ENCODE measurements at places on chromosomes 13 and 19.

- peak; percentile 62 for DNase-seq
Observed at GRCh38 chr19:14544977-14545715, 15.8 kb downstream of the TECR start.

- DNase-seq, result no peak
Observed at GRCh38 chr13:73985783-73986182, 148.4 kb downstream of the KLF12 start.

- no peak for DNase-seq
Observed at GRCh38 chr13:38670627-38671026, 16.2 kb upstream of the FREM2 start.

DNA sequence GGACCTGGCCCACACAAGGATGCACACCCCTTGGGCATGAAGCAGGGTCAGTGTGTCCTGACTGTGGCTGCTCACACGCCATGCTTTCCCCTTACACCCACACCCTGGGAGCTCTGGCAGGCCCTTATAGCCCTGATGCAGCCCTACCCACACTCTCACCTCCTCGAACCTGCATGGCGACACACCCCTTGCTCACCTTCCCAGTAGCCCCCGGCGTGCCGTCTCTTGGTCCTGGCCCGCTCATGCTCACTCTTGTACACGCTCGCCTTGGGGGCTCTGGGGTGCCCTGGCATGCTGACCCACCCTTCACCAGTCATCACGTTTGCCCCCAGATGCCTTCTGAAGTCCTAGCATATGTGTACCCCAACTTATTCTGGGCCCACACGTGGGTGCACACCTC is 56.1 kb downstream of the MAP4K1 start:
- no peak for DNase-seq

DNA sequence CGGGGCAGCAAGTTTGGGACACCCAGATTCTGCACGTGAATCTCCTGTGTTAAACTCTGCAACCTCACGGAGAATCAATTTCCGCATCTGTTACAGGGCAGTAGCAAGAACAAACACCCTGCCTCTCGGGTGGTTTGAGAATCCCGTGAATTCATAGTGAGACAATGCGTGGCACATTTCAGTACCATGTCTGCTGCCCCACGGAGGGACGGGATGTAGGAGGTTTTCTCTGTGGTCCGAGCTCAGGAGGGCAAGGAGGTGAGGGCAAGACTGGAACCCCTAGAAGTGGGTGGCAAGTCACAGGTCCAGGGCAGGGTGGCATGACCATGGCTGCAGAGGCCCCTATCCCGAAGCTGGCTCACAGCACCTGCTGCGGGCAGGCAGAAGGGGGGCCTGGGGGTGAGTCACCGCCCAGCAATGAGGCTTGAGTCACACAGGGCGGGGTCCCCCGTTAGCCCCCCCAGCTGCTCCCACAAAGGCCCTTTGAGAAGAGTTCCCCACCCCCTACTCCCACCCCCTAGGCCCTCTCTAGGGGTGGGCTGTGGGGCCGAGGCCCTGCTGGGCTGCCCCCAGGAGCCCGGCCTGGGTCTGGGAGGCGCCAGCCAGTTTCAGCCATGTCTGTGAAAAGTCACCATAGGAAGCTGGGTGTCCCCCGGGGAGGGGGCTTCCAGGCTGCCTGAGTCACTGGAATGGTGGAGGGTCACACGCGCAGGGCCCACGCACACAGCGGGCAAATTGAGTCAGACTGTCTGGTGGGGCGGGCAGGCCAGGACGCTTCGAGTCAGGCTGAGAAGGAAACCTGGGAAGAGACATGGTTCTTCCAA is 25.8 kb upstream of the NANOS3 start:
- DNase-seq, result no peak

DNA sequence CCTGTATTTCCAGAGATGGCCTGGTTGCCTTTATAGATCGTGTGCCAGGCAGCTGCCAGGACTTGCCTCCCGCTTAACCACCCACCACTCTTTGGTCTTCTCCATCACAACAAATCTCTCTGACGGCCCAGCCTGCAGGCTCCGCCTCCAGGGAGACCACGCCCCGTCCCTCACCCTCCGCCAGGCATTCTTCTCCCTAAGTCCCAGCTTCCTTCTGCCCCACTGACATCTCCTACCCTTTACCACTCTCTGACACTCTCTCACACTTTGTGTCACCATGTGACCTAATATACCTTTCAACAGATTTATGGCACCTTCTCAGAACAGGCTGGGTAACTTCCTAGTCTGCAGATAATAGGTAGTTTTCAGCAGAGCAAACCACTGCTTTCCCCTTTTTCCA is 95.1 kb downstream of the CAB39L start:
- DNase-seq, result no peak

DNA sequence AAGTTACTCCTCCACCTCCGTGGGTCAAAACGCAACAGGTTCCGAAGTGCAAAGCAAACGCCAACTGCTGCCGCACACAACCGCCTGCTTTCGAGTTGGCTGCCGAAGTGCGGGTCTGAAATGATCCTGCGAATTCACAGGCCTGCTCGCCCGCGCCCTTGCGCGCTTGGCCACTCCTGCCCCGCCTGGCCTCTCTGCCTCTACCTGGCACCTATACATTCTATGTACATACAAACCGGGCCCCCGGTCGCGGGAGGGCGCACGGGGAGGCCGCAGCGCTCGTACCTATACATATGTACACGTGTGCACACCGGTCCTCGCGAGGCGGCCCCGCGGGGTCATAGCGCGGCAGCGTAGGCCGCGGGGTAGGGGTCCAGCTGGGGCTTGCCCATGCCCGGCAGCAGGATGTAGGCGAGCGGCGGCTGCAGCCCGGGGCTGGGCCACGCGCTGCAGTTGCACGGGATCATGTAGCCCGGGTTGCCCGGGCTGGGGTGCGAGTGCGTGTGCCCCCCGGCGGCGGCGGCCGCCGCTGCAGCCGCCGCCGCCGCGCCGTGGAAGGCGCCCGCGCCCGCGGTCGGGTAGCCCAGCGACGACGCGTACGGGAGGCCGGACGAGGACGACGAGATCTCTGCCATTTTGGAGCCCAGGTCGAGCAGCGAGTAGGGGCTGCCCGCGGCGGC is 1.3 kb downstream of the SOX21 start:
- DNase-seq, result no peak

DNA sequence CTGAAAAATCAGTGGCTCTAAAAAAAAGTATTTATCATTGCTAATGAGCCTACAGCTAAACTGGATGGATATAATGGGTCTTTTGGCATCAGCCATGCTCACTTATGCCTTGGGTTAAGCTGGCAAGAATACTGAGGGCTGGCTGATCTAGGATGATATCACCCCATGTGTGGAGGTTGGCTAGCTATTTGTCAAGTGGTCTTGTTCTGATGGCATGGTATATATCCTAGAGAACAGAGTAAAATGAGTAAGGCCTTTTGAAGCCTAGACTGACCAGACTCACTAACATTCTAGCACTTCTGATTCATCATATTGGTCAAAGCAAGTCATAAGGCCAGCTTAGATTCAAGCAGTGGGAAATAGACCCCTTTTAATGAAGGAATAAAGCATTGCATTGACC is 383.0 kb downstream of the SLITRK1 start:
- no peak for DNase-seq

DNA sequence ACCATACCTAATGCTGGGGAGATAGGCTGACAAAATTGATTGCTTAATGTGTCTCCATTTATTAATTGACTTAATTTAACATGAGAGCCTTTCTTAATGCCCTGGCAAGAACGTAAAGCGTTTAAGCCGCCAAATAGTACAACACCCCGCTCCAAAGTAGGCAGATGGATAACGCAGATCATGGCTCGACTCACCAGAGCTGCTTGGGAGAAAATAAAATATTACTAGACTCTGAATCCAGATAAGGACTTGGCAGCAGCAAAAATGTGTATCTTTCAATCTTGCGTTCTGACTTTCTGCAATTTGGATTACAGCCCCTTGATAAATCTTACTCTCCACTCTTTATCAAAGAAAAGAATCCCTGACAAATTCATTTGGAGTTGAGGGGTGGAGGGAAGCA is 403 bp upstream of the SIAH3 start:
- DNase-seq, result no peak

- DNase-seq, result no peak
Observed at GRCh38 chr13:53382008-53382407, 353.4 kb downstream of the OLFM4 start.

DNA sequence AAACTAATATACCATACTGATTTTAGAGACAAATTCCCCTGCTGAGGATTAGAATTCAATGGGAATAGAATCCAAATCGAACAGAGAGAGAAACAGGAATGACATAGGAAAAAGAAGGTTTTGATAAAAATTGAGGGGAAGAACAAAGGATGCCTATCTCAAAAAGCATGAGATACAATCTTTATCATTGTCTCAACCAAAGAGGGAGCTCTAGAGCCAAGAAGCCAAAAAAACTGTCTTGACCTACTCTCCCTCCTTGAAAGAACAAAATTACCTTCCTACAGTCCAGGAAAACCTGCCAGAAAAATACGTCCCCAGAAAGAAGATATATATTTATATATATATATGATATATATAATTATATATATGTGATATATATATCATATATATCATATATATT is 39.2 kb upstream of the MIR17HG start:
- DNase-seq, result no peak

- DNase-seq, result no peak
Observed at GRCh38 chr19:38617283-38617763, 430 bp downstream of the MAP4K1 start.

GRCh38 chr13:28626266-28626665 is 32.7 kb upstream of the POMP start:
- no peak for DNase-seq

DNA sequence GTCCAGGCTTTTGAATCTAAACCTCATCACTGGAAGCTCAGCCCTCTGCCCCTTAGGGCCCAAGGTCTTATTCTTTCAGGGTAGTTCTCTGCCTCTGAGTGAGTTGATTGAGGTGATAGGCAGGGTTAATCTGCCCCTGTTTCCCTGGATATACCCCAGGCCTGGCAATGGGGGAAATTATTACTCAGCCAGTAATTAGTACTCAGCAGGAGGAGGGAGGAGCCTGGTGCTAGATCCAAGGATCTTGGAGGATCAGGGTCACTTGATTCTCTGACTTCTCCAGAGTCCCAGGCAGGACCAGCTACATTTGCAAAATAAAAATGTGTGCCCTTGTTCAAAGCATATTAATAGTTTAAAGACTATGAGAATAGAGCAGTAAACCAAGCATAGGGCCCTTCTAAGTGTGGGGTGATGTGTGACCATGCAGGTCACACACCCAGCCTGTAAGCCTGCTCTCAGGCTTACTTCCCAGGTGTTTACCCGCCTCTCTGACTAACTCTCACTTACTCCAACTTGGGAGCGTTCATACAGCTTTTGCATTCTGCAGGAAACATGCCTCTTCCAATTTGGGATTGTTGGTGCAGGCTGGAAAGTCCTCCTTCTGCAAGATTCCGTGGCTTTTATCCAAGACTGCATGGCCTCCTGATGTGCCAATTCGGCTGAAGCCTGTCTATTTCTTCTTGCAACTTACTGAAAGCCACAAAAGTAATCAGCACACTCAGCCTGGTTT is 7.9 kb upstream of the STK24 start:
- no peak for DNase-seq

DNA sequence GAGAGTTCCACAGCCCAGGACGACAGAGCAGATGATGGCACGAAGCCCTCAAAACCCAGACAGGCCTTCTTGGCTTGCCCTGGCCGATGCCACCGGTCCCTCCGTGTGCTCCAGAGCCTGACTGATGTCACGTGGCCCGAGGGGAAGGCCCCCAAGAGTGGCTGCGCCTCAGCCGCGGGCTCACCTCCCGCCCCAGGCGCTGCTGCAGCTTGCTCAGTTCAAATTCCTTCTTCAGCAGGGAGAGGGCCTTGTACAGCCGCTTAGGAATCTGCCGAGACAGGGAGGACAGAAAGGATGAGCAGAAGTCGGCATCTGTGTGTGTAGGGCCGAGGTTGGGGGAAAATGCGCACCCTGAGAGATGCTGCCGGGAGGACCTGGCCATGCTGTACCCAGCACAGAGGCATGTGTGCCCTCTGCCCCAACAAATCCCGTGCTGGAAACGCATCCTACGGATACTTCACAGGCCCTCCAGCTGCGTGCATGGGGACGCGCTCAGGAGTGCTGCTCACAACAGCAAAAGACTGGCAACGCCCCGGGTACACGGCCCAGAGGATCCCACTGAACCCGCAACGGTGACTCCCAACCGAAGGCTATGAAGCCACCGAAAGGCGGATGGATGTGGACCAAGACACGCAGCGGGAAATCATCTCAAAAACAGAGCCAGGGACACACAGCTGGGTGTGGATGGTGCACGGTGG is 12.9 kb downstream of the LONP1 start:
- no peak for DNase-seq

- DNase-seq, result no peak
Observed at GRCh38 chr13:109979228-109979627, 192.8 kb upstream of the IRS2 start.

- DNase-seq, result no peak
Observed at GRCh38 chr13:19984430-19985218, 26.1 kb downstream of the ZMYM2 start.

GRCh38 chr19:42402376-42403116 is 12.4 kb upstream of the CNFN start:
- DNase-seq, result no peak

DNA sequence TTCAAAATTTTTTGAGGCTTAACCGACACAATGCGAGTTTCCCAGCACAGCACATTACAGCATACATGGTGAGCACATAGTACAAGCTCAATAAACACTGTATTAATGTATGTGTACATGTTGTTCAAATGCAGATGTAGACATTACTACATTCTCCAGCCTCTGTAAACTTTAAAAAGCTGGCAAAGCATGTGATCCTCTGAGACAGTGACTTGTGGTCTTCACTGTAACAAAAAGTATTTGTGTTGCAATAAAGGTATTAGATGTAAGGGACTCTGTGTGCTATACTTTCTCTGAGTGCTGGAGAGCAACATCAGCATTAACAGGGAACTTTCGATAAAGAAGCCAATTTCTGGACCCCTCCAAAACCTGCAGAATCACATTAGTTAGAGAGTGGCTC is 46.4 kb upstream of the ZNF254 start:
- DNase-seq, result no peak

All from NCI-H187 (cell line).